ENCODE measurements at places on chromosomes 11 and 22.
A peak's percentile ranks its signal among the peaks of the same experiment; 100 is the strongest.

DNA sequence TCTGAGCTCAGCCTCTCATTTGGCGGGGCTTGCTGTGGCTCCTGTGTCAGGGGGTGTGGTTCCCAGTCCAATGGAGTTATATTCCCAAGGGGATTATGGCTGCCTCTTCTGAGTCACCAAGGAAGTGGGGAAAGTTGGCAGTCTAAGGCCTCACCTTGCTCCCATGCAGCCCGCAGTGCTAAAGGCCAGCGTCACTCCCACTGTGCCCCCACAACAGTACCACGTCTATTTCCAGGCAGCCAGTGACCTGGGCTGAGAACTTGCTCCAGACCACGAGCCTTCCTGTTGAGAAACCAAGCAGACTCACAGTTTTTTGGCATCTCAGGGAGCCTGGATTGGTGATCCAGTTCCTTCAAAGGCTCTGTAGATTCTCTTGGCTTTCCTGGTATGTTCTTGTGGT lies 45.6 kb downstream of the OR2AT4 start:
- no peak for DNase-seq

DNA sequence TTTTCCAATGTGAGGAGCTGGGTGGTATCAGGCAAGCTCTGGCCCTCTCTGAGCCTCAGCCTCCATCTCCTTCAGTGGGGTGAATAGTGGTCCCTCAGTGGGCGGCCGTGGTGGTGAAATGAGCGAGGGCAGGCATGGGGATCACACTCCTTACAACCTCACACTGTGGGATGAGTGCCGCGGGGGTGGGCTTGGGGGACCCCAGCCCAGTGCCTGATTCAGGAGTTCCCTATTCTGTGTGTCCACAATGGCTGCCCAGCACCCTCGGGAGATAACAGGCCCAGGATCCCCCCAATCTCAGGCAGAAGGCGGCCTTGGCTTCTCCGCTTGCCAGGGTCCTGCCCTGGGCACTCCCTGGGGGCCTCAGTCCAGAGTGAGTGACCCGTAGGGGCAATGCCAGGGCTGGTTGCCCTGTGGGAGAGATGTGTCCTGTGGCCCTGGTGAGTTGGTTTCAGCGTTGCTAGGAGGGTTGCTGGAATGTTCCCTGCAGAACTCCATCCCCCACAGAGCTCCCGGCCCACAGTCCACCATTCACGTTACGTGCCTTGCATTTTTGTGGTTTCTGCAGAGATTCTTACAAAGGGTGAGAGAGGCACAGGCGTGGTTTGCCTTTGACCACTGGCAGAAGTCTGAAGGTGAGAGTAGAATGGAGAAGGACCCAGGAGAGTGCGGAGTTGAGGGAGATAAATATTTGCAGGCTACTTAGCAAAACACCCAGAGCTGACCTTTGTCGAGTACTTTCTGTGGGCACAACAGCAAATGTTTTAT lies 2.9 kb downstream of the ALDH3B1 start:
- no peak for DNase-seq

DNA sequence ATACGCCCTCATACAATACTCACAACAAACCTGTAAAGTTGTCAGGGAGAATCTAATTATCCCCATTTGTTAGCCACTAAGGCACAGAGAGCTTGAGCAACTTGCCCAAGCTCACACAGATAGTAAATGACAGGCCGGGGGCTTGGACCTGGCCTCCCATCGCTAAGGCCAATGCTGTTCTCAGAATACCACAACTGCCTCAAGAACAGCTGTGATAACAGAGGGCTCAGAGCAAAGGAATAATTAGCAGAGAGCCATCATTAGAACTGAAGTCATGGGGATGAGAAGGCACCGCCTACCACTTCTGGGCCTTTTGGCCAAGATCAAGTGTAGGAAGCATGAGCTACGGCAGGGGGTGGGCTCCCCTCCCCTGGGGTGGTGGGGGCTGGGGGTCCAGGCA lies 98.6 kb downstream of the FEZ1 start:
- no peak for DNase-seq

GRCh38 chr22:44665115-44665514 lies 36.9 kb upstream of the PRR5 start:
- peak; percentile 88 for DNase-seq

DNA sequence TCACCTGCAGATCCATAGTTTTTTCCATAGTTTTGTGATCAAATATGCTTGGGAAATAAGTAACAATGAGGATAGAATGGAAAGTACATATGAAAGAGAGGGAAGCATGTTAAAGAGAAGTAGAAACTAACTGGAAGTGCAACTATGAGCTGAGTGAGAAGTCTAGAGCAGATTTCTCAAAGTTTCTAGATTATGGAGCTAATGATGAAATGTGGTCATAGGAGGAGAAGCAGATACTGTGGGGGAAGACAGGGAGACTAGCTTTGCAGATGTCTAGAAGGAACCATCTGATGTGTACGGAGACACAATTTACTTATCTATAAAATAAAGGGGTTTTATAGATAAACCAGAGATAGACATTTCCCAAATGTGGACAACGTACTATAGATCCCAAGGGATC lies 37.1 kb downstream of the RELT start:
- no peak for DNase-seq

DNA sequence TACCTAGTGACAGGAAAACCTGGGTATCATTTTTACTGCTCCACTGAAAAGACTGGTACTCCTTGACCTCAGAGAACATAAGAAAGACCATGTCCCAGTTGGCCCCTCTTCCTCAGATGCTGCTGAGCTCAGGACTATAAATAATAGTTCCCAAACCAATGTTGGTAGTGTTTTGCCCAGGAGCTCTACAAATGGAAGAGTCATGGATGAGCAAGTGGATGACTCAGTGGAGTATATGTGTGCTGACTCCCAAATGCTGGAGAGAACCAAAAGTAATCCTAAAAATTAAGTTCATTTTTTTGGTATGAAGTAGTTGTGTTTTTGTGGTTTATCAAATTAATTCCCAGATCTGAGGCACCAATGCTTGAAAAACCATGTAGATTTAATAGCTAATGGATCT lies 482.0 kb downstream of the KCNA4 start:
- no peak for DNase-seq

- peak; percentile 50 for DNase-seq
Observed at GRCh38 chr11:117490911-117491310, 163.3 kb downstream of the CEP164 start.

GRCh38 chr11:67691149-67691548 lies 16.7 kb upstream of the ALDH3B2 start:
- DNase-seq: no peak

- DNase-seq: no peak
Observed at GRCh38 chr11:59941091-59941490, 2.9 kb downstream of the OOSP1 start.

DNA sequence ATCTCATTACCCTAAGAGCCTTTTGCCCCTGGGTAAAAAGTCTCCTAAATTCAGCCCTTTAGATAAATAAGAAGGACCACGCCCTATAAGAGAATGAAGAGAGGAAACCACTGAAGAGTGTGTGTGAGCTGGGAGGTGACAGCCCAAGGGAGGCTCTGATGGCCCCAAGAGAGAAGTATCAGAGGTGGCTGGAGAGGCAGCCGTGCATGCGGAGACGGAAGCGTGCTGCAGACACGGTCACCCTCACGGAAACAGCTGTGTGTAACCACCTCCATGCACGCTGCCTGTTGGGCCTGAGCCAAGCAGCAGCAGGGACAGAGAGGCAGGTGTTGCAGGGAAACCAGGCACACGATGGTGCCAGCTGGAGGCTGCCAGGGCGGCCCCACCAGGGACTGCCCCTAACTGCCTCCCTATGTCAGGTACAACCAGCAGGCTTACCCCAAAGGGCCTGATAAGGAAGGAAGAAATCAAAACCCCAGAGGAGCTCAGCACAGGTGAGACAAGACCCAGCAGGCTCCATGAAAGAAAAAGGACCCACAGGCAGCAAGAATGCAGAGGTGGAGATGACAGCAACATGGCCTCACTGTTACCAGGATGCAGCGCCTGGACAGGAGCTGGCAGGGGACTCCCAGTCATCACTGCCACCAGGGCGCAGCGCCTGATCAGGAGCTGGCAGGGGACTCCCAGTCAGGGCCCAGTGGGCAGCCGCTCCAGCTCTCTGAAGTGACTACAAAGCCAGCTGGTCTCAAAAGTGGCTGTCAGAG lies 7.8 kb downstream of the LARGE2 start:
- DNase-seq: peak; percentile 87

- no peak for DNase-seq
Observed at GRCh38 chr11:130102301-130103249, 32.9 kb downstream of the APLP2 start.

- DNase-seq: no peak
Observed at GRCh38 chr11:35902961-35903360, 40.9 kb upstream of the LDLRAD3 start.

GRCh38 chr11:93444617-93445073 lies 98.5 kb downstream of the SMCO4 start:
- peak; percentile 60 for DNase-seq

DNA sequence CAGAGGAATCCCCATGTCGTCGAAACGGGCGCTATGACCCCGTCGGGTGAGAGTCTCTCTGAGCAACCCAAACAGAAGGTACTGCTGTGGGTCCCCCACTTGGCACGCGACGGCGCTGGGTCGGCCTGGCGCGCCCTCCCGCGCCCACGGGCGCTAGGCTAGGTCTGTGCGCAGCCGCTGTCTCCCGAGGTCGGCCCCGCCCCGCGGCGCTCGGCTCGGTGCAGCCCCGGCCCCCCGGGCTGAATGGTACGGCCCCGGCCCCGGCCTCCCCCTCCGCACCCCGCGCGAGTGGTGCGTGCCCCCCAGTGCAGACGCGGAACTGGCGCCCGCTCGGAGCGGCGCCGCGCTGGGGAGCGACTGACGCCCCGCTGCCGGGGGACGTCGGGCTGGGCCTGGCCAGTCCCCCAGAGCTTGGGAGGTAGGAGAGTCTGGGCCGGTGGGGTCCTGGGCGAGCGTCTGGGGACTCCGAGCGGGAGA lies at the start of gene MADD:
TSS of gene MADD (plus strand) at position 305 of the 477 bp plus-strand sequence.
- DNase-seq: peak; percentile 80

- no peak for DNase-seq
Observed at GRCh38 chr11:11313426-11313825, 39.6 kb downstream of the CSNK2A3 start.

DNA sequence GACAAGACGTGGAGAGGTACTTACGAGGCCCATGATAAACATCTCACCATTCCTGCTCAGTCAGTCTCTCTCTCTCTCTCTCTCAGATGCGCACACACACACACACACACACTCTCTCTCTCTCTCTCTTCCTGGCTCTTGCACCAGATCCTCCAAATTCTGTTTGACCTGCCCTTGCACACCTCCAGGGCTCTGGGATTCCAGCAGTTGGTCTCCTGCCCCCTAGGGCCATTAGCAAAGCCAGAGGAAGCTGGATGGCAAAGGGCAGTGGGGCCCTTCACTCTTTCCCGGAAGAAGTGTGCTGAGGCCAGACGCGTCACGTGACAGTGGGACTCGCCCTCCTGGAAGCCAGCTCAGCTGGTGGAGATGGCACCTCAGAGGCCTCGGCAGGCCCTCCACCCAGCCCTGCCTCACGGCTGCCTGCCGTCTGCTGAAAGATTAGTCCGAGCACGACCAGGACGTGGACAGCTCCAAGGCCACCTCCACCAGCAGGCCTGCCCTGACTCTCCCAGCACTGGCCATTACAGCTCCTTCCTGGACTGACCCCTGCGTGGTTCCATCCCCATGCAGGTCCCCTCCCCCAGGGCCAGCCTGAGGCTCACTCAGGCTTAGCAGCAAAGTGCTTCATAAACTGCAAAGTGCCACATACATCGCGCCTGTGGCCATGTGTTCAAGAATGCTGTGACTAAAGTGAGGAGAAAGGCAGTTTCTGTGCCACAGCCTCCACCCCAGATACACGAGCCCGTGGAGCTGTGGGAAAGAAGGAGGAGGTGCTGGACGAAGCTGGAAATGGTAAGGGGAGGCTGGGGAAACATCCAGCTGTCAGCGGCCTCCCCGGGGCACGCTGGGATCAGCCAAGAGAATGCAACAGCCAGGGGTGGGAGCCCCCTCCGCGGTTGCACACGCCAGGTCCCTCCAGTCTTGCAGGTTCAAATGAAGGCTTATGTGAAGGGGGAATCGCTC lies 3.7 kb downstream of the PDGFB start:
- DNase-seq: no peak

DNA sequence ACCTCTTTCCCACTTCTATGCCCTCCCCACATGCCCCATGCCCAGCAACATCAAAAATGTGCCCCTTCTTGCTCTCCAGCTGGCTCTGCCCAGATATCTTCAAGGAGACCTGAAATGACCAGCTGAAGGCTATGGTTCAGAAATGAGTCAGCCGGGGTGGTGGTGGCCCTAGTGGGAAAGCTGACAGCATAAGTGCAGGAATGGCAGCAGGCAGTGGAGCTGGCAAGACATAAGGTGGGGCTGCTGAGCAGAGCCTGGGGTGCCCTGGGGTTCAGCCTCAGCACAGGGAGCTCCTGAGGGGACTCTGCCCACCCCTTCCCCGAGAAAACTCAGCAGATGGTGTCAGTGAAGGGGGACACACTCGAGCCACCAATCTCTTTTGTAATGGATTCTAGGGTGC lies 593.4 kb downstream of the BUD13 start:
- no peak for DNase-seq

DNA sequence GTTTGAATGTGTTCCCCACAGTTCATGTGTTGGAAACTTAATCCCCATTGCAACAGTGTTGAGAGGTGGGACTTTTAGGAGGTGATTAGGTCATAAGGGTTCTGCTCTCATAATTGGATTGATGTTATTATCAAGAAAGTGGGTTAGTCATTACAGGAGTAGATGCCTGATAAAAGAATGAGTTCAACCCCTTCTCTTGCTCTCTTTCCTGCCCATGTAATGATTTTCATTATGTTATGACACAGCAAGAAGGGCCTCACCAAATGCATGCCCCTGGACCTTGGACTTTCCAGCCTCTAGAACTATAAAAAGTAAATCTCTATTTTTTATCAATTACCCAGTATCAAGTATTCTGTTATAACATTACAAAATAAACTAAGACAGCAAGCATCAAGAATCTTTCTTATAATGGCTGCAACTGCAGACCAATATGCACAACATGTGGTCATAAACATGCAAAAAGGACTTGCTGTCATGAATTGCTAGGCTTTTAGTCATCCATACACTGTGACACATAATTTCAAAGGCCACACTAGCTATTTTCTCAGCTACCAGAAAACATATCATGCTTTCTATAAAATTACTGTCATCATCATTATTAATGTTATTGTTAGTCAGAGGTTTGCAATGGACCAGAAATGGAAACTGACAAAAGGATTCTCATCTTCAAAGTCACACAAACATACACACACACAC lies 99.9 kb upstream of the GUCY1A2 start:
- no peak for DNase-seq

DNA sequence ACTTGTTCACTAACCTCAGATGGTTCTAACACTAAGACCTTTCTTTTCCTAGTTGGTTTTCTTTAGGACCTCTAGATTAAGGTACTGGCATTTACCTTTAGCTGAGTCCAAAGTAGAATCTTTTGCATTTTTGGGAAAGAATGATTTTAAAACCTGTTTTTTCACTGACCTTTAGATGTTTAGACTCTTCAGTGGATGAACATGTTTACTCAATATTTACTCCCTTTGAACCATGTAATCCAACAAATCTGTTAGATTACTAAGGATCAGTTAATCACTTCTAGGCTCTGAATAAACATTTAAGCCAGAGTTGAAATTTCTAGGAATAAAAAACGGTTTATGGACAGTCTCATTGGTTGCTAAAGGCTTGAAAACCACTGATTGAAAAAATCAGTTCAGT lies 6.2 kb downstream of the TMEM135 start:
- no peak for DNase-seq

GRCh38 chr11:82195283-82195682 lies 538.4 kb downstream of the FAM181B start:
- DNase-seq: no peak

- DNase-seq: no peak
Observed at GRCh38 chr11:116454020-116454645, 318.7 kb downstream of the BUD13 start.

Data from posterior cingulate gyrus (tissue), 11 donors.